ENCODE measurements at places on chromosomes 16 and 17.

DNA sequence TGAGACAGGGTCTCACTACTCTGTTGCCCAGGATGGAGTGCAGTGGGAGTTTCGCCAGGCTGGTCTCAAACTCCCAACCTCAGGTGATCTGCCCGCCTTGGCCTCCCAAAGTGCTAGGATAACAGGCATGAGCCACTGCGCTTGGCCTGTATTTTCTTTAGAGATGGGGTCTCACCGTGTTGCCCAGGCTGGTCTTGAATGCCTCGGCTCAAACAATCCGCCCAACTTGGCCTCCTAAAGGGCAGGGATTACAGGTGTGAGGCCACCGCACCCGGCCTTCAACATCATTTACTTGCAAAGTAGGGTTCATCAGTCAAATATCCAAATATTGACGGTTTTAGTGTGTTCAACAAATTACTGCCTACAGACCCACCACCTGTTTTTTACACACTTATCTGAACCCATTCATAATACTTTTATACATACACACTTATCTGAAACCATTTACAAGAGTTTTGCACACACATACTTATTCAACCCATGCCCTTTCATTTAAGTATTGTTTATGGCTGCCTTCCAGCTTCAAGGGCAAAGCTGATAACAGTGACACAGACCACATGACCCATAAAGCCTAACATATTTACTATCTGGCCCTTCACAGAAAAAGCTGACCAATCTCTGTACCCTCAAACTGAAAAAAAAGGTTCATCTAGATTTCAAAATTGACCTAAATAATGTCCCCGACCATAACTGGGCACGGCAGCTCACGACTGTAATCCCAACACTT lies 11.9 kb downstream of the TMEM170A start:
- DNase-seq, result no peak

- no peak for DNase-seq
These were observed 41.9 kb upstream of the RBBP6 start for GRCh38 chr16:24497440-24497839.

DNA sequence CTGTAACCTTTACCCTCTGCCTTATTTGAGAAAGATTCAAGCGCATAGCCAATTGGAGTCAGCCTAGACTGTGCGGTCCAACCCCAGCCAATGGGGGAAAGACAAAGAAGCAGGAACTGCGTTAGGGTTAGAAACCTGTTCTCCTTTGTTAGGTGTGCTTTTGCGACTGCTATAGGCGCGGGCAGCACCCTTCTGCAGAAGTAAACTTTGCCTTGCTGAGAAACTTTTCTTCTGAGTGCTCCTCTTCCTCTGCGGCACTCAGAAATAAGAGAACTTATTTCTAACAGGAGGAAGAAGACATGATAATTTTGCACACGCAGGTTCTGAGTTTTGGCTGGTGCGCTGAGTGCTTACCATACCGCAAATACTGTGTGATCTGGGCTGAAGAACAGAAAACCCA lies 9.0 kb downstream of the TXNL4B start:
- DNase-seq, result no peak

GRCh38 chr16:23318639-23319038 lies 16.5 kb downstream of the SCNN1B start:
- DNase-seq, result no peak

- DNase-seq, result no peak
These were observed 213.6 kb upstream of the CDH5 start for GRCh38 chr16:66152823-66153393.

Measured in hippocampal formation (tissue), 2 donors.